KBM-7 (cell line): ENCODE measurements at places on chromosomes 4 and X.

DNA sequence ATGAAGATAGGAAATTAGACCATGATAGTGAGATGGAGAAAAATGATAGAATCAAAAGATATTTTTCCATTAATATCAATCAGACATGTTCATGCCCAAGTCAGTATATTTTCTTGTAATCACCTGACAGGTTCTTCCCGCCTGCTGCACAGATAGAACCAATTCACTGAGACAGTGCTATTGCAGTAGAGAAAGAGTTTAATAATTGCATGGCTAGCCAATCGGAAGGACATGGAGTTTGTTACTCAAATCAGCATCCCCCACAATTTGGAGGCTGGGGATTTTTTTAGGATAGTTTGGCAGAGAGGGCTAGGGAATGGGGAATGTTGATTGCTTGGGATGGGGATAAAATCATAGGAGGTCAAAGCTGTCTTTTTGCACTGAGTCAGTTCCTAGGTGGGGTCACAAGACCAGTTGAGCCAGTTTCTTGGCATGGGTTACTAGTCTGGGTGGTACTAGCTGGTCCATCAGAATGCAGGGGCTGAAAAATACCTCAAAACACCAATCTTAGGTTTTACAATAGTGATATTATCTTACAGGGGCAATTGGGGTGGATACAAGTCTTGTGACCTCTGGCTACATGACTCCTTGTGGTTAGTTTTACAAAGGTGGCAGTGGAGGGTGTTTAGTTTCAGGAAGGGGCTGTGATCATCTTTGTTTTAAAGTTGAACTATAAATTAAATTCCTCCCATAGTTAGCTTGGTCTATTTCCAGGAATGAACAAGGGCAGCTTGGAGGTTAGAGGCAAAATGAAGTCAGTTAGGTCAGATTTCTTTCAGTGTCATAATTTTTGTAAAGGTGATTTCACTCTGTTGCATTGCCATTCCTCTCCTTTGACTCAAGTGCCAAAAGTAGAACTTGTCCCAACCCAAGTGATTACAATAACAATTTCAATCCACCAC lies 100.3 kb upstream of the PDE5A start:
- no peak for DNase-seq

DNA sequence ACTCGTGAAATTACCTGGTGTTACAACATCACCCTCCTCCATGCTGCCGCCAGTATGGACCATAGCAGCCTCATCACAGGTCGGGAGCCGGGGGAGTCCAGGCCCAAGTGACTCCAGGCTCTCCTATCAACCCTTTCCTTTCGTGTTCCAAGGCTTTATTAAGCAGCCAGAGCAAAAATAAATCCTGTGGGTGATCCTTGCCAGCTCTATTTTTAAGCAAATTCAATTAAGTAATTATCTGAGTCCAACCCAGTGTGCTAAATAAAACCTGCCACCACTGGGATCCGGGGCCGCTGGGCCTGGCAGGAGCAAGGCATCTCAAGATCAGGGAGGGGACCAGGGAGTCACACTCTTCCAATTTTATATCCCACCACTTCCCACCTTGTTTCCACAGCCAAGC lies 80.7 kb upstream of the PRPS1 start:
- DNase-seq = no peak

GRCh38 chr4:79241846-79242245 lies 84.0 kb downstream of the NAA11 start:
- DNase-seq = peak; percentile 66

GRCh38 chrX:44435047-44435446 lies 91.6 kb upstream of the EFHC2 start:
- DNase-seq = no peak

GRCh38 chr4:56906489-56907393 lies 959 bp upstream of the REST start:
- DNase-seq = peak; percentile 35

DNA sequence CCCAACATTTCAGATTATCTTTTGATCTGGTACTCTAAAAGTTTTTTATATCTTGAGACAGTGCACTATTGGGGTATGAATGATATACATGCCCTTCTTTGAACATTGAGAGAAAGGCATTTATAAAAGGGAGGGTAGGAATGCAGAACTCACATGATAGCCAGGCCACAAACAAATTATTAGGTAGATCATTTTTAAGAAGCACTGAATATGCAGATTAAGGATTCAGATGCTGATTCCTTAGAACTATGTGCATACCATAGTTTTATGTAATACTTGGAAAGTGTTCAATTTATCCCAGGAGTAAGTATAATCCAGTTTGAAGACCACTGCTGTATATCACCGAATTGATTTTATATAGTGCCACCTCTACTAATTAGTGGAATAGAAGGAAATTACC lies 18.6 kb downstream of the CEP135 start:
- DNase-seq = no peak

DNA sequence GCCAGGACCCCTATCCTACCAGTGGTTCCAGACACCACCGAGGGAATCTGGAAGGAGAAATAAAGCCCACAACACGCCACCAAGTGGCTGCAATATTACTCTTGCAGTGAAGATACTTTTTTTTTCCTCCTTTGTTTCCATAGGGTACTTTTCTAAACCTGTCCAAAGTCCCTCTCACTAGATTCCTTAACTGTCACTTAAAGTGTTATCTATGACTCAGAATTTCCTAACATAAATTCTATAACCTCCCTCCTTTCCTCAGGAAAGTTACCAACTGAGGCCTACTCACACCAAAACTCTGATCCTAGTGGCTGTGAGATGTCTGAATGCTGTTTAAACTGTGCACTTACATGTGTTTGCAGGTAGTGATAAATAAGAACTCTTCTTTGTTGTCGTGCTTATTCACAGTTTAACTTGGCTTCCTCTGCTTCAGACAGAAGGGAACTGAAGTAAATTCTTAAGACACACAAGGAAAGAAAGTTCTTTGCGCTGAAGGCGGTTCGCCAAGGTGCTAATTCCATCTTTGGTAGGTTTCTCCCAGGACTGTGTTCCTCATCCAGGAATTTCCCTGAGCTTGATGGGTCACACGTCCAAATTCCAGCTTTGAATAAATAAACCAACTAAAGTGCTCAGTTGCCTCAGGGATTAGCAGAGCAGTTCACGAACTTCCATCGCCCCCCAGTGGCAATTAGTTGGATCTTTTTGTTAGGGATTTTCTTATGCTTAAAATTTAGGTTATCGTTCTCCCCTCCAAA lies 10.7 kb upstream of the HCCS start:
- DNase-seq = peak; percentile 18
